ENCODE measurements at places on chromosomes 4 and X.

DNA sequence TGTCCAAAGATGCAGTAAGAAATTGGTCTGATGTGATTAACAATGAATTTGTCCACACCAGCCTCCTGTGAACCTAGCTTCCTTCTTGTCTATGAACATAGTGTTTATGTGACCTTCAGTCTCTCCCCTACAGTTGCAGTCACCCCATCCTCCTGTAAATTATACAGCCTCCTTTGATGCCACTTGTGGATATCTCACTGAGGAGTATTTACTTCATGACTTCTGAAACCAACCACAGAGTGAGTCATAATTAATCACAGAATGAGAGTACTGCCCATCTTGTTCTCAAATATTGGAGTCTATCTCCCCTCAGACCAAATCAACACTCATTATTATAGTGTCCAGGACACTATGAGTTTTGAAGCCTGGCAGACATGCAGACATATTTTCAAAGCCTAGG is 27.3 kb upstream of the XAGE2 start:
- DNase-seq = no peak

DNA sequence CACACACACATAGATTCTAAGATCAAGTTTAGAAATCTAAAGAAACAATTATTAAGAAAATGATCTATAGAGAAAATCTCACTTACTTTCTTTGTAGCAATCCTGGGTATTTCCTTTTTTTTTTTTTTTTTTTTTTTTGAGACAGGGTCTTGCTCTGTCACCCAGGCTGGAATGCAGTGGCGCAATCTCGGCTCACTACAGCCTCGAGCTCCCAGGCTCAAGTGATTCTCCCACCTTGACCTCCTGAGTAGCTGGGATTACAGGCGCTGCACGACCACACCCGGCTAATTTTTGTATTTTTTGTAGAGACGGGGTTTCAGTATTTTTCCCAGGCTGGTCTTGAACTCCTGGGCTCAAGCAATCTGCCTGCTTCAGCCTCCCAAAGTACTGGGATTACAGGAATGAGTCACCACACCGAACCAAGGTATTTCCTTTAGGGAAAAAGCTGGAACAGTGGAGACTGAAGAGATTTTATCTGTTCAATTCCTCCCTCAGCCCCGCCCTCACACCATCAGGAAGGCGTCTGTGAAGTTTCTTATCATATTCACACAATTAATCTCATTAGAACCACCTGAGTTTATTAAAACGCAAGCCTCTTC is at the start of gene TRIML2:
Gene TRIML2, minus strand, starts transcription at position 447 of the 599 bp plus-strand sequence. CDS start 4,235 bp downstream, outside the sequence.
- no peak for DNase-seq

DNA sequence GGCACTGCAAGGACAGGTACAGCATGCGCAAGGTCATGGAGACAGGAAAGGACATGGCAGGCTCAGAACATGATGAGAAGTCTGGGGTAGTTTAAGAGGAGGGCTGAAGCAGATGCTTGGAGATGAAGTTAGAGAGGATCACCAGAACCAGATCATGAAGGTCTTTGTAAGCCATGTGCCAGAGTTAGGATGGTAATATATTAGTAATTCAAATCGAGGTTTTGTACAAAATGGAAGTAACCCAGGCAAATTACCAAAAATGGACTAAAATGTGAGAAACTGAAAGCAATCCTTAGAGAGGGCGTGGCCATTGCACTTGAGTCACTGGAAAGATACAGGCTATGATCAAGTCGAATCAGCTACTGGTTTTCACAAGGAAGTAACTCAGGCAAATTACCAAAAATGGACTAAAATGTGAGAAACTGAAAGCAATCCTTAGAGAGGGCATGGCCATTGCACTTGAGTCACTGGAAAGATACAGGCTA is 13.5 kb downstream of the RXFP1 start:
- no peak for DNase-seq

- DNase-seq = no peak
Measured at GRCh38 chr4:109072595-109072994, 229.9 kb downstream of the COL25A1 start.

- DNase-seq = no peak
Measured at GRCh38 chr4:39609454-39609931, 29.2 kb downstream of the SMIM14 start.

GRCh38 chr4:175435381-175435783 is 376.7 kb downstream of the GPM6A start:
- DNase-seq = no peak

DNA sequence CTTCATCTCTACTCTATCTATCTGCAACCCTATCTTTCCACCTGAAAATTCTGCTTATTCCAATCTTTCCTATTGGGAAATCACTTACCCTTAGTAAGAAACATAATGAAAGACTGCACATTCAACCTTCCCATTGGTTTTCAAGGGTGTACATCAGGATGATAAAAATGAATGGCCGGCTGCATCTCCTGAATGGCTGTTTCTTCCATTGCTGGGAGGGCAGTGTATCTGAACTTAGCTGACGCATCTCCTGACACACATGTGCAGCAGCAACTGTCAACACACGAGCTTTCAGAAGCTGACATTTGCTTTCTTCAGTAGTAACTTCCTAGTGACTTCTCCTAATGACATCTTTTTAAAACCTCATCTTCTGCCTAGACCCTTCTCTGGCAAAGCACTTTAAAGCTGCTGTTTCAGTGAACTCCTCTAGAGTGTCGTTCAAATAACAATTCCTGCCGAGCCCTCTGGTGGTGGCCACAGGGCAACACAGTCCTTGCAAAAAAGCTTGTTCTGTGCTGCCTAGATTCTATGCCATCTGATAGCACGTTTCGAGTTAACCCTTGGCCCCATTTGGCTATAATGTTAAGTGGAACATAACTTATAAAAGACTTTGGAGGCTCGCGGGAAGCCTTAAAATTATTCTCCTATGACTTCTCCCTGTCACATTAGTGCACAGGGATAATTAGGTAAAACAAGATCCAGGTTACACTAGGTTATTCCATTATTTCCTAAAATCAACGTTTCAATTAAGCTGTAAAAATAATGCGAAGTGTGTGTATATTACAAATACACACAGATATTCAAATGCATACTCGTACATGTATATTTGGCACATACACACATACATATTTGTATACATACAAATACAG is 2340.7 kb downstream of the PCDH7 start:
- DNase-seq = no peak

DNA sequence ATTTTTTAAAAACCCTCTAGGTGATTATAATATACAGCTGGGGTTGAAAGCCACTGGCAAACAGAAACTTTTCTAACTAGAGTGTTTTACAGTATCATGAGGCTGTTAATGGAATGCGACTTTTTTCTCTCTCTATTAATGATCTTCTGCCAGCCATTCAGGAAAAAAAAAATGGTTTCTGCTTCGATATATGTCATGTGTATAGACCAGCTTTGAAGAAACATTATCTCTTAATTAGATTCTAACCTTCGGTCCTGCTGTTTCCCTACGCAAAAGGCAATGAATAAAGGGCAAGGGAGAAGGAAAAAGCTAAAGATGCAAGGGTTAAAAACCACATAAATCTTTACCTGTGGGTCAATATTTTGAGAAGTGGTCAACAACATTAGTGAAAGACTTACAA is 1662.1 kb upstream of the TENM3 start:
- DNase-seq = no peak

GRCh38 chr4:6157926-6158325 is 42.4 kb downstream of the JAKMIP1 start:
- DNase-seq = no peak

GRCh38 chr4:14168919-14169318 is 541.4 kb upstream of the BOD1L1 start:
- no peak for DNase-seq

DNA sequence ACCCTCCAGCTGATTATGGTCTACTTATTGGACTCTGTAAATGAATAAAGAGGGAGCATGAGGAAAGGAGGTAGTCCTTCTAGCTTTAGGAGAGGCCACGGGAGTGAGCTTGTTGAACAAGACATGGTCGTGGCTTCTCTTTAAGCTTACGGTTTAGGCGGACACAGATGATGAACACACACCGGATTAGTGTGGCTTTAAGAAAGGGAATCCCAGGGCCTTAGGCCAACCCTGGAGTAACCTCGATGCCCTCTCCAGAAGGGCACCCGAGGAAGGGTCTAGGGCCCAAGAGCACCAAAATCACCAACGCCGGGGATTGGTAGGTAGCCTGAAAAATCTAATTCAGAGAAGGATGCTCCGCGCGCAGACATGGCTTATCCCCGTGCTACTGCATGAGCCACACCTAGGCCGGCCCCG is 39.4 kb downstream of the ERVMER34-1 start:
- no peak for DNase-seq

DNA sequence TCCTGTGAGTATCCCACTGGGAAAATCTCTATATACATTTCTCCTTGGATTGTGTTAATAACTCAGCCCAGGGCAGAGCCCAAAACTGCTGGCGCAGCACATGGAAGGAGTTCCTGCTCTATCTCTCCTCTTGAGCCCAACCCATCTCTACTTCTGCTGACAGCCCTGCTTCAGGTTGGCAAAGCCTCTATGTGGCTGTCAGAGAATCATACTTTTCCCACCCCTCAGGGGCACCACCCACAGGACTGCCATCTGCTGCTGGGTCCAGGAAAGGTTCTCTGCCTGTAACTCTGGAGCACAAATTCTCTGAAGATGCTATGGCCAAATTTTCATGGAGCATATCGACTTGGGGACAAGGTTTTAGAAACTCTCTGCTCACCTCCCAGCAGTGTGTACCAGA is 278.5 kb upstream of the EMCN start:
- DNase-seq = no peak

DNA sequence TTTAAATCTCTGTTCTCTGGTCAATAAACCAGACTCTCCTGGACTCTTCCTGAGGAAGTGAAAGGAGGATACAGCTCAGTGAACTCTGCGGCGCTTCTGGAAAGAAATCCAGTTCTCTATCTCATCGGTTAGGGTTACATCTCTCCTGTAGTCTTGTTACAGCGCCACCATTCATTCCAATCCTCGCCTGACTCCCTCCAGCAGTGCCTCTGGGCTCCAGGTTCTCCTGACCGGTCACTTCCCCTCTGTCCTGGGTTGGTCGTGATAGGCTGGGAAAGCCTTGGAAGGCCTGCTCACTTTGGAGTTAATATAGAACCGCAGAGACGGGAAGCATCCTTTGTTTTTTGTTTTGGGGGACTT is 97.0 kb upstream of the STOX2 start:
- no peak for DNase-seq

DNA sequence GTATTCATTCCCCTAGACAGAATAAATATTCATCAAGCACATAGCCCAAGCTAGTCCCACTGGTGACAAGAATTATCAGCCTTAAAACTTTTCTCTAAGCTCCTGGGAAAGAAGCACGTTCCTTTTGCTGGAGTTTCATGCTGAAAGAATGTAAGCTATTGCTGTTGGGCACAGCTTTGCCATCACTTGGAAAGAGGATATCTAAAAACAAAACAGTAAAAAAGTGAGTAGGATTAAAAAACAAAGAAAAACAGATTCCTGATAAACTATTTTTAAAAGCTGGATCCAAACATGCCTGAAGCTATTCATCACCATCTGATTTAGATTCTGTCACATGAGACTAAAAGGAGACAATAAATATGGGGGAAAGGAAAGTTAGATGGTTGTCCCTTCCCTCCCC is 176.8 kb downstream of the SCFD2 start:
- DNase-seq = no peak

DNA sequence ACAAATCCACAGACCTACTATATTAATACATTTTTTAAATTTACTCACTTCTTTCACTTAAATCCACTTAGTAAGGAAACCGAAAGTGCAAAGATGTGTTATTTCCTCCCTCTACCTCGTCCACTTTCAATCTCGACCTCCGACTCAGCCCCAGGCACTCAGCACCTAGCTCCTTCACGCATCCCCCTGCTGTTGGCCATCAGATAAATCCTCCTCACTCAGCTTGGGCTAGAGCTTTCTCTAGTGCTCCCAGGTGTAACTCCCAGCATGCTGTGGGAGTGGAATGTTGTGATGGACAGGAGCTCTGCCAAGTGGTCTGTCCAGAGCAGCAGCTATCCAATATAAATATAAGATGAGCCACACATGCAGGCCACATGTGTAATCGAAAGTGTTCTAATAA is 26.7 kb upstream of the TEC start:
- DNase-seq = no peak

- no peak for DNase-seq
Measured at GRCh38 chrX:8668813-8669212, 63.1 kb downstream of the ANOS1 start.

GRCh38 chrX:42021058-42021457 is 97.7 kb upstream of the CASK start:
- no peak for DNase-seq

DNA sequence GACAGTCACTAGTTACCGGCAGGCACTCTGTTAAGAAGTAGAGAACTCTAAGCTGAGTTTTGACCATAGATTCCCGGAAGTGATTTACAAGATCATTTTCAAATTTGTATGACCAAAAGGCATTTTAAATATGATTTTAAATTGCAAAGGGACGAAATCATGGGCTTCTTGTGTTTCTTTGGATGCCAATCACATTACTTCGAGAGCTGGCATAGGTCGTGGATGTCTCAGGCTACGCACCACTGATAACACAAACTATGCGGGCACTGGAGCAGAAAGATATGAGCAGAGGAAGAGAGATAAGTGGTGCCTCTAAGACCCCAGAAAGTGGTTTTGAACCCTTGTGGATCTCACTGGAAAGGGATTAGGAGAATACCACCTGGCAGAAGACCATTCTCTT is 294.2 kb upstream of the FTHL17 start:
- no peak for DNase-seq

- no peak for DNase-seq
Measured at GRCh38 chr4:90099812-90100211, 27.4 kb upstream of the CCSER1 start.

DNA sequence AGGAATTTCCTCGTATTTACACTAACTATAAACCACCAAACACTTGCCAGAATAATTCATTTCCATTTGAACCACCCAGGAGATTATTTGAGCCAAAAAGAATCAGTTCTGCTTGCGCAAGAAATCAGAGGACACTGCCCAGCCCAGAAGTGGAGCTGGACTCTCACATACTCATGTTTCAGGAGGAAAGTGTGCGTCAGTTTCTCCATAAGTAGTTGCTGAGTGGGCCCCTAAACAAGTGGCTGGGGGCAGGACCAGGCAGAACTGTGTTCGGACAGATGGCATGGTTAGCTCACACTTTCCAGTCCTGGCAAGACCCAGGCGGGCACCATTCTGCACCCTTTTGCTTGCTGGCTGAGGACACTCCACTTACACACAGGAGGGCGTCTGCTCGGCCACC is 38.8 kb downstream of the BTC start:
- DNase-seq = no peak

DNA sequence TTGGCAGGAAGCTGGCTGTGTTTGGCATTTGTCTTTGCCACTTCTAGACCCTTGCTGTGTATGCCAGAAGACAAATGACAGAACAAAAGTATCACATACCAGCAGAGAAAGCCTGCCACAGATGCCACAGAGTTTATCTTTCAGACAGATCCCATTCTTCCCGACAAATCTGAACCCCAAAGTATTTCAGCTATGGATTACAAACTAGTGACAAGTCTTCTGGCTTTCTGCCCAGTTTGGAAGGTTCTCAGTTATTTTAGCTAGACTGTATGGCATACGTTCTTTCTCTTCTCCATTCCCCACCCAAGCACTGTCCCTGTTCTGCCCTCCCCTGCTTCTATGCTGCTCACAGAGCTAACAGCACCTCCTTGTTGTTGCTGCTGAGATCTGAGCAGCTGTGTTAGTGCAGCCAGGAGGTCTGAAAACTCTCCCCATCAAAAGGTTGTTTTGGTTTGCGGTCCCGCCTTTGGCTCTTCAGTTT is 236.7 kb downstream of the FRAS1 start:
- no peak for DNase-seq

GRCh38 chr4:77268108-77268507 is 111.1 kb downstream of the CCNG2 start:
- DNase-seq = no peak

Measured in cortex of kidney (tissue), 1 donor.